ENCODE measurements at places on chromosomes 16 and 17.
A peak's percentile ranks its signal among the peaks of the same experiment; 100 is the strongest.

DNA sequence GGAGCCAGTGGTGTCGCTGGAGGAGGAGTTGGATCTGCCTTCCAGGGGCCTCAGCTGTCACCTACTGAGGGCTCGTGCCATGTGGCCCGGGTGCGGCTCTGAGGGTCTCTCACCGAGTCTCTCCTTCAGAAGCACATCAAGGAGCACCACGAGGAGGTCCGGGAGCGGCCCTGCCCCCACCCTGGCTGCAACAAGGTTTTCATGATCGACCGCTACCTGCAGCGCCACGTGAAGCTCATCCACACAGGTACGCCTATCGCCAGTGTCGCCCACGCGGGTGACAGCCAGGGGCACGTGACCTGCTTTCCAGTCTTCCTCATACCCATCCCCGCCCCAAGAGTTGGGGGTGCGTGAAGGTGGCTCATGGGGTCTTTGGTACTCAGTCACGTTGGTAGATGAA, 12.5 kb downstream of the ZNF276 start:
- DNase-seq = no peak

DNA sequence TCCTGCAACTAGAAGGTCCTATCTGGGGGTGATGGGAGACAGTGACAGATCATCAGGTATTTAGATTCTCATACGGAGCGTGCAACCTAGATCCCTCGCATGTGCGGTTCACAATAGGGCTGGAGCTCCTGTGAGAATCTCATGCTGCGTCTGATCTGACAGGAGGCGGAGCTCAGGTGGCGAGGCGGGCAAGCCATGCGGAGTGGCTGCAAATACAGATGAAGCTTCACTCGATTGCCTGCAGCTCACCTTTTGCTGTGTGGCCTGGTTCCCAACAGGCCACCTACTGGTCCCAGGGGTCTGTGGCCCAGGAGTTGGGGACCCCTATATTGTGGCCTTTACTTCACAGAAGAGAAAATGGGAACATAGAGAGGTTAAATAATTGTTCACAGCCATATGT, 200.4 kb downstream of the IRF8 start:
- DNase-seq = no peak

DNA sequence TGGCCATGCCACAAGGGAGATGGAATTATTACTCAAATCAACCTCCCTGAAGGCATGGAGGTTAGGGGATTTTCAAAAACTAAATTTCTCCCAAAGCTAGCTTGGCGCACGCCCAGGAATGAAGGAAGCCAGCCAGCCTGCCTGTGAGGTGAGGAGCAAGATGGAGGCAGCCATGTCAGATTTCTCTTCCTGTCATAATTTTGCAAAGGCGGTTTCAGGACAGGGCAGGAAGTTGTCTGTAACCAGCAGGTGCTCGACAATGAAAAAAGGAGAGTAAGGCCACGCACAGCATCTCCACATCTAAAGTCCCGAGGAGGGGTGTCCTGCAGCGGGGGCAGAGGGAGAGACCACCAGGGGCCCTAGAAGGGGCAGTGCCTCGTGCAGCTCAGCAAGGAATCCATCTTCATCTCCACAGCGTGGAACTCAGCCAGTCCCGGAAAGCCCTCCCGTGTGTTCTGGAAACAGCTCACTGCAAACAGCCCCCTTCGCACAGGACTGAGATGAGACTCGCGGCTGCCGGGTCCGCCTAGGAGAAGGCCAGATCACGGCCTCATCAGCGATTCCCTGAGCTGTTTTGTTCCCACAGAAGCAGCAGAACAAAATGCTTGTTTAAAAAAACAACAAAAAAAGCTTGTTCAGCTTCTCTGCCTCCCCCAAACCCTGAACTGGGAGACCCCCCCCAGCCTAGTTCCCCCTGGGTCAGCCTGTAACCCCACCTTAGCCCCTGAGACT, 47.8 kb downstream of the SLC7A5 start:
- DNase-seq = no peak

DNA sequence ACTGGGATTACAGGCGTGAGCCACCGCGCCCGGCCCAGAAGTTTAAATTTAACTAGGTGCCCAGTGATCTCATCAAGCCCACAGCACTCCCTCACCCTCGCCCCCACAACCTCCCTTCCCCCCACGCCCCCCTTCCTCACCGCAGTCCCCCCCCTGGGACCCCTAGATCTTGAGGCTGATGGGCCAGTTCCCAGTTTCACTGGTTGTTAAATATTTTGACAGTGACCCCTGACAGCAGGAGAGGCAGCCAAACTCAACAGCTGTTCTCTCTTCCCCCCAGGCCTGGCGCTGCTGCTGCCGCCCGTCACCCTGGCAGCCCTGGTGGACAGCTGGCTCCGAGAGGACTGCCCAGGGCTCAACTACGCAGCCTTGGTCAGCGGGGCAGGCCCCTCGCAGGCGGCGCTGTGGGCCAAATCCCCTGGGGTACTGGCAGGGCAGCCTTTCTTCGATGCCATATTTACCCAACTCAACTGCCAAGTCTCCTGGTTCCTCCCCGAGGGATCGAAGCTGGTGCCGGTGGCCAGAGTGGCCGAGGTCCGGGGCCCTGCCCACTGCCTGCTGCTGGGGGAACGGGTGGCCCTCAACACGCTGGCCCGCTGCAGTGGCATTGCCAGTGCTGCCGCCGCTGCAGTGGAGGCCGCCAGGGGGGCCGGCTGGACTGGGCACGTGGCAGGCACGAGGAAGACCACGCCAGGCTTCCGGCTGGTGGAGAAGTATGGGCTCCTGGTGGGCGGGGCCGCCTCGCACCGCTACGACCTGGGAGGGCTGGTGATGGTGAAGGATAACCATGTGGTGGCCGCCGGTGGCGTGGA, 15.6 kb downstream of the QPRT start:
- DNase-seq = no peak

DNA sequence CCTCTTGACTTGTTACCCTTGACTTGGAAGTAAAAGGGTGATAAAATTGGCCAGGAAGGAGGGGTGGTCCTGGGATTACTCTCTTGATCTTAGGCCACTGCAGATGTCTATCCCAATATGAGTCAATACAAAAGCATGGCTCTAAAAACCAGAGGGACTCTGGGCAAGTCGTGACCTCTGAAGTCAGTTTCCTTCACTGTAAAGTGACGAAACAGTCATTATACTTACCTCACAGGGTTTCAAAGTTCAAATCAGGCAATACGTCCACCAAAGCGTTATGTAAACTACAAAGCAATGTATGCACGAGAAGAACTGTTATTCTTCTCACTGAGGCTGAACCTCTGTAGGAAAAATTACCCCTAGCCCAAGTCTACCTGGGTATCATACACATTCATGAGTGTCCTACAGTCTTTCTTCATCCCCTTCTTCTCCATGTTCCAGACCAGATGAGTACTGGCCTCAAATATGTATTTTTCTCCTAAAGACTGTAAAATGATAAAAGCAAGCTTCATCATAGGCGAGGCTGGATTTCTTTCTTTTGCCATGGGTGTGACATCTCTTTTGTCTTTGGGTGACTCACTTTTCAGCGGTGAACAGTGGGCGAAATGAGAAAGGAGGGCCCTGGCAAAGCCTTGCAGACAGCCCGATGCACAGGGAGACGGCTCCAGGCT, 34.5 kb upstream of the CLEC18B start:
- DNase-seq = no peak

- DNase-seq = no peak
Measured at GRCh38 chr16:61798741-61799140, 237.5 kb downstream of the CDH8 start.

GRCh38 chr17:6241381-6241780, 171.2 kb downstream of the WSCD1 start:
- DNase-seq = no peak

- no peak for DNase-seq
Measured at GRCh38 chr17:45745601-45746494, 38.3 kb upstream of the CRHR1 start.

DNA sequence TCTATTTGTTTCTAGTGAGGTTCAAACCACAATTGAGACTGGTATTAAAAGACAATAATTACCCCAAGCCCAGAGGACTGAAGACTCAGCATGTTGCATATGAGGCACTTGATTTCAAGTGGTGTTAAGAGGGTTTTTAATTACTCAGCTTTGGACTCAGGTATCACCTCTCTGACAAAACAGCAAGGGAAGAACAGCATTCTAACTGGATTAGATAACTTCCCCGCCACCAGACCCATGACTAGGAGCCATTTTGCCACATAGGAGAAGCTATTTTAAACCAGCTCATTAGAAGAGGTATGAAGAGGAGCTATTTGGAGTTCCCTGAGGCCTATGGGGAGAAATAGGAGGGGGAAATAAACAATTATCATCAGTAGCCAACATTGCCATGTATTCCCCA, 226.1 kb upstream of the TOX3 start:
- no peak for DNase-seq

DNA sequence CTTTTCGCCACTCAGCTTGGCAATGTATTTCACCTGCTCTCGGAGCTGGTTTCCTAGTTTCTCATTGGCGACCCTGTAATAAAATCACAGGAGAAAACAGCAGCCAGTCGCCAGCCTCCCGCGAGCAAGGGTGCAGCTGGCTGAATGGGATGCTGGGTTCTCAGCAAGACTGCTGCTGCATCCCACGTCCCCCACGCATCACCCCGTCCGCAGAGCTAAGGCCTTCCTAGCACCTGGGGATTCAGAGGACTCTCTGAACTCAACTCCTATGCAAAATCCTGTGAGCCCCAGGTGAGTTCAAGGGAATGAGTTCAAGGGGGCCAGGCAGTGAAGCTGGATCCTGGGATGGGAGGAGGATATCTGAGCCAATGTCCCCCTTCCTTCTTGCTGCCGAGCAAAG, 29.3 kb downstream of the DHX38 start:
- DNase-seq = no peak

DNA sequence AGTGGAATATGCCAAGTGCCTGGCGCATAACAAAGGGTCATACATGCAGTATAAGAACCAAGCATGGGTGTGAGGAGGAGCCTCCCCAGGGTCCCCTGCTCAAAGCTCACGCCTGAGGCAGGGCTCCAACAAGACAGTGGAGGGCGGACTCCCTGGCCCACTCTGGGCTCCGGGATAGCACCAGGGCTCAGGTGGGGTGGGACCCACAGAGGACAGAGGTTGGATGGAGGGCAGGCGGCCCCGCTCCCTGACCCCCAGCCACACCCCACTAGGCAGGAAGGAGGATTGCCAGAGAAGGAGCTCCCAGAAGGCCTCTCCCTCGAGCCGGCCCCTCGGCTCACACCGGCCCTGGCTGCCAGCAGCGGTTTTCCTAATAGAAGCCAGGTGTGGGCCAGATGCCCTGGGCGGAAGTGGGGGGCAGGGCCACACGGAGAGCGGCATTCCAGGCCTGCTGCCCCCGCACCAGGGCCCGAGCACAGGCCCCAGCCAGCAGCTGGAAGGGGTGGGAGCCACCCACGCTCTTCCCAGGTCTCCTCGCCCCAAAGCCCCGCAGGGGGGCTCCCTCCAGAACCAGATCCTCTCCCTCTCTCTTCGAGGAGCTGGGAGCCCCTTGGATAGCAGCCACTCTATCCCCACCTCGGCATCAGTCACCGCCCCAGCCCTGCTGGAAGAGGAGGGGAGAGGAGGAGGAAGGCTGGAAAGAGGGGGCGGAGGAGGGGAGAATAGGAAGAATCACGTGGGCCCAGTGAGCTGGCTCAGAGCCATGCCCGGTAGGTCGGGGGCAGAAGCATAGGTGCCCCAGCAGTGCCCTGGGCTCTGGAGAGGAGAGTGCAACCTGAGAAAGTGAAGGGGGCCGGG, 21.0 kb downstream of the VASN start:
- DNase-seq = no peak

DNA sequence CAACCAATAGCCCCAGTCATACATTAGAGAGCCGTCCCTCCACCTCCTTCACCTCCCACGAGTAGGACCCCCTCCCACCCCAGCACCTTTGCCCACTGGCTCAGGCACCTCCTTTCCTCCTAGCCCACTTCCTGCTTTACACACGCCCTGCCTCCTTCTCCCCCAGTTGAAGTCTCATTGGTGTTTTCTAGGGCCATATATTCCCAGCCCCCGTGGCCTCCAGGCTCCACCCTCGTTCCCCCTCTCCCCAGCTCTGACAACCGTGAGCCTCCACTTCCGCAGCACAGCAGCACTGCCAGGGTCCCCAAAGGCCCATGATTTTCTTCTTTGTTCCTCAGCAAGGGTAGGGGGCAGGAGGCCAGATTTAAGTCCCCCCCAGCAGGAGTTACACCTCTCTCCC, 340.3 kb upstream of the TNRC6C start:
- DNase-seq = no peak

DNA sequence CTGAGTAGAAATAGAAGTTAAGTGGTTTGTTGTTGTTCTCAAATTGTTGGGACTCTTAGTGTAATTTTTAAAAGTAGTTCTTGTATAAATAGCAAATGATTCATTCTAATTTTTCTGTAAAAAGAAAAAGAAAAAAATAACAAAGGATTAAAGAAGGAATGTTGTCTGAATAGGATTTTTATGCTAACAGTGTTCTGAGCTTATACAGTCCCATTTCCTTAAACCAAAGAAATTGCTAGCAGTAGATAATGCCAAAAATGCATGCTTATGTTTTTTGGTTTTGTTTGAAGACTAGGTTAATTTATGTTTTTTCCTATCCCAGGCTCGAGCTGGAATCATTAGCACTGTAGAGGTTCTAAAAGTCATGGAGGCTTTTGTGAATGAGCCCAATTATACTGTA, 44.7 kb upstream of the KPNB1 start:
- no peak for DNase-seq

DNA sequence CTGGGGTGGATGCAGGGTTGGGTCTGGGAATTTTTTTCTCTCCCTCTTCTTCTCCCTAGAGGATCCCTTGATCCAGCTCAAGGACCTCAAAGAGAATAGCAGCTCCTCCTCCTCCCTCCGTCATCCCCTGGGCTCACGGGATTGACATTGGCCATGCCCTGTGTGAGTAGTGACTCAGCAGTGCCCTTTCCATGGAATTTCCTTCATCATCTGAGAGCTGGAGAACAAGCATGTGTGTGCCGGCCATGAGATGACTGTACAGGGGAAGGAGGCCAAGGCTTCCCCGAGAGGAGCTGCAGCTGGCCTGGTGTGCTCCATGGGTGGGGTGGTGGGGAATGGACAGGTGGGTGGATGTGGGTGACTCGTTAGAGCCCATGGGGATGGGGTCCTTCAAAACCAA, 8.9 kb upstream of the WSCD1 start:
- peak; percentile 87 for DNase-seq

GRCh38 chr16:59213952-59214351, 479.8 kb upstream of the GOT2 start:
- no peak for DNase-seq

- DNase-seq = no peak
Measured at GRCh38 chr16:89811321-89811720, 5.1 kb downstream of the FANCA start.

GRCh38 chr17:48131216-48131824, 23.8 kb downstream of the SNX11 start:
- DNase-seq = peak; percentile 64

DNA sequence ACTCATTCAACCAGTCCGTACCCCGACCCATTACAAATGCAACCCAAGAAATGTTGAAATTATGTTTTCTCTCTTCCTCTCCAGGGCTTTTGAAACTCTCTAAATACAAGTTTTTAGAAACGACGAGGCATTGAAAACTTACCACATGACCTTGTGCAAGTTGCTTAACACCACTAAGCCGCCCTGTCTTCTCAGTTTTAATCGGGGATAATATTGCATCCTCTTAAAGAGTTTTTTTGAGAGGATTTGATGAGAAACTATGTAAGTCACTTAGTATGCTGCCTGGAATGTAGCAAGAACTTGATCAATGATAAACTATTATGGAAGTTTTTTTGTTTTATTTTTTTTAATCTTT, 149.0 kb upstream of the FAM20A start:
- no peak for DNase-seq

All from adrenal gland (tissue), 19 donors.